ENCODE measurements at places on chromosomes 4 and X.

GRCh38 chr4:88858752-88859151 lies 161.1 kb upstream of the NAP1L5 start:
- DNase-seq = no peak

DNA sequence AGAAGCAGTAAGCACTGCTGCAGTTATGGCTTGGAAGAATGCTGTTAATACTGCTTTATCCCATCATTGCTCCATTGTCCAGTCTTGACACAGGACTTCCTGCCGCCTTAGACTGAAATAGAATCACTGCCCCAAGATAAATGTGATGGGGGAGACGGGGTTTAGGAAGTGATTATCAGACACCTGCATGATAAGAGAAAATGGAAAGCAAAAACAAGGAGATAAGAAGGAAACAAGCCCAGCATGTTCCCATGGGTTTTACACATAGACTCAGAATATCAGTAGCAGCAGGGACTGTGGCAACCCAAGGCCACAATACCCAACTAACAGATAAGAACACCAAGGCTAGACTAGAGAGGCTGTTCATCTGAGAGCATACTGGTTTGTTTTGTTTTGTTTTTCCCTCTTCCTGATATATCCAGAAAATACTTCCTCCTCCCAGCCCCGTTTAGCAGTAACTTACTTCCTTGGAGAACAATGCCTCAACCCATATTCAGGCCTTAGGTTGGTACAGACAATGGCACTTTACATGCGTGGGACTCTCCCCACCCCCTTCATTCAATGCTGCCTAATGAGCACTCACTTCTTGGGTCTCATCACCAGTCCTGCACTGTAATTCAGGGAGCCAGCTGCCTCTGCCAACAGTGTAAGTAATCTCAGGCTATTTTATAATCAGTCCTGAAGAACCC lies 232.6 kb downstream of the CBR4 start:
- no peak for DNase-seq

GRCh38 chr4:168449719-168450452 lies 30.4 kb downstream of the DDX60L start:
- no peak for DNase-seq

DNA sequence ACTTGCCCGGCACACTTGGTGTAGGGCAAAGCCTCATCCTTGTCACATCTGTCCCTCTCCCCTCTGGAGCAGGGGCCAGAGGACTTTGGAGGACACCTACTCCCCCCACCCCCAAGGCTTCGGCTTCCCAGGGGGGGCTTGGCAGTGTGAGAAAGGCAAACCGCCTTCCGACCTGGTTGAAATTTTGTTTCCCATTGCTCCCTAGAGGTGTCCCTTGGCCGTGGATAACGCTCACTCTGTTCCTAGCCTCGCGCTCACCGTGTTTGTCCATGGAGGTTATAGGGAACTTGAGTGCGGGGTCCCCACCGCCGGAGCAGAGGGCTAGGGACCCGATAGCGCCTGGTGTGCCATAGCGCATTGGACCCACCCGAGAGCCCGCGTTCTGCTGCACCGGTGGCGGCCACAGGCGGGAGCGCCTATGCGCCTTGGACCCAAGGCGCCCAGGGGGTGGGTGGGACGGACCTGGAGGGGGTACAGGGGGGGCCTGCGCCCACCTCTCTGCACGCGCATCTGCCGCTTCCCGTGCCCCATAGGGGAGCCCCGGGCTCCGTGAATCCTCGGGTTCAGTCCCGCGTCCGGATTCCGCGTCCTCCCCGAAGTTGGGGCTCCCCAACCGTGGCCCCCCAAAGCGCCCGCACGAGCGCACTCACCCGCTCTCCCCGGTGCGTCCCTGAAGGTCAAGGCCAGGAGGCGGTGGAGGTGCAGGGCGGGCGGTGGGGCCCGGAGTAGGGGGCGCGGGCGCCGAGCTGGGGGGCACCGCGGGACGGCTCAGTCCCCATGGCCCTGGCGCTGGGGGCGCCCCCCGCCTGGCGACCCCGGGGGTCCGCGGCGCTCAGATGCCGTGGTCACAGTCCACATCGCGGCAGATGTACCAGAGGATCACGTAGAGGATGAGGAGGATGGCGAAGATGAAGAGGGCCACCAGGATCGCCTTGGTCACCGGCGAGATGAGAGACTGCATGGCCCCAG lies 82.7 kb upstream of the DHRSX start:
- no peak for DNase-seq

DNA sequence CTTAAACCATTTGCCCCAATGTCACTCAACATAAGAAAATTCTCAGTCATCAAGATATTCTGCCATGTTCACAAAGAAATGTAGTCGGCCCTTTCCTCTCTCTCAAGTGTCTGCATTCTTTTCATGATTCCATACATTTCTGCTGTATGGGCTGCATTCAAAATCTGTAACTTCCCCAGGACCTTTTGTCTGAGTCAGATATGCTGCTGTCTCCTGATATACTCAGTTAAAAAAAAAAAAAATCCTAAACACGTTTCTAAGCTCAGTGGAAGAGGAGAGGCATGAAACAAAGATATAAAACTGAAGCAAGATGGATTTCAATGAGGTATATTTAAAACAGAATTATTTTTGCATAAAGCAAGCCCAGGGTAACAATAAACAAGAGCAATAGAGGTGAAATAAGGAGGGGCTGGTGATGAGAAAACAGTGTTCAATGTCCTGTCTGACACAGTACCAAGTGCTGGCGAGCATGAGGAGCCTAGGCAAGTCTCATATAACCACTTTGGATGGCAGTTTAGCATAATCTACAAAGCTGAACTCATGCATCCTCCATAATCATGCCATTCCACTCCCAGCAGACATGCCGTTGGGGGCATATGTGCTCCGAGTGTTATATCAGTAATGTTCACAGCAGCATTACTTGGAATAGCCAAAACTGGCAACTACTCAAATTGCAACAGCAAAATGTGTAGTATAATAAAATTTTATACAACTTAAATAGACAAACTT lies 76.7 kb downstream of the MANBA start:
- no peak for DNase-seq

DNA sequence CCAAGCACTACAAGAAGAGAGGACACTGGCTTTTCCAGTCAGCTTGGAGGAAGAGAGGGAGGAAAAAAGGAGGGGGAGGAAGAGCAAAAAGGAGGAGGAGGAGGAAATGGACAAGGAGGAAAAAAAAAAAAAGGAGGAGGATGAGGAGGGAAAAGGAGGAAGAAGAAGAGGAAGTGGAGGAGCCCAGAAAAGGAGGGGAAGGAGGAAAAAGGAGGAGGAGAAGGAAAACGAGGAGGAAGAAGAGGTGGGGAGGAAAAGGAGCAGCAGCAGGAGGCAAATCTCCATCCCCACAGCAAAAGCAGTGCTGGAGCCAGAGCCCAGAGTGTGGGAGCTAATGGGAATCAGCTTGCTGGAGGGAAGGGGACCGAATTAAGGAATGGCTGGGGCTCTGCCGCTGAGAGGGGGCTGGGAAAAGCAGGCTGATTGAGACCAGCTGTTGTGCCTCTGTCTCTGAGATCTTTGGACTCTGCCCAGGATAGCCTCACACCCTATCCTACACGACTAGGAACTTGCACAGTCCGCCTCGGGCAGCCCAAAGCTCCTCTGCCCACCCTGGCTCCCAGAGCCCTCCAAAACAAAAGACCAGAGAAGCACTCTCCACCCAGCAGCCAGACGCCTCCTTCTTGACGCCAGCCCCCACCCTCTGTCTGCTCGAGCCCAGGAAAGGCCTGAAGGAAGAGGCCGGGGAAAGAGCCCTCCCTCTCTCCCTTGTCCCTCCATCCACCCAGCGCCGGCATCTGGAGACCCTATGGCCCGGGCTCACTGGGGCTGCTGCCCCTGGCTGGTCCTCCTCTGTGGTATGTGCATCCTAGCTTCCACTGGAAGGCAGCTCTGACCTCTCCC lies at the start of gene XPNPEP2:
XPNPEP2 (plus strand) TSS at position 514 of the 843 bp plus-strand sequence; CDS start at position 749, 235 bp downstream.
- DNase-seq = no peak

DNA sequence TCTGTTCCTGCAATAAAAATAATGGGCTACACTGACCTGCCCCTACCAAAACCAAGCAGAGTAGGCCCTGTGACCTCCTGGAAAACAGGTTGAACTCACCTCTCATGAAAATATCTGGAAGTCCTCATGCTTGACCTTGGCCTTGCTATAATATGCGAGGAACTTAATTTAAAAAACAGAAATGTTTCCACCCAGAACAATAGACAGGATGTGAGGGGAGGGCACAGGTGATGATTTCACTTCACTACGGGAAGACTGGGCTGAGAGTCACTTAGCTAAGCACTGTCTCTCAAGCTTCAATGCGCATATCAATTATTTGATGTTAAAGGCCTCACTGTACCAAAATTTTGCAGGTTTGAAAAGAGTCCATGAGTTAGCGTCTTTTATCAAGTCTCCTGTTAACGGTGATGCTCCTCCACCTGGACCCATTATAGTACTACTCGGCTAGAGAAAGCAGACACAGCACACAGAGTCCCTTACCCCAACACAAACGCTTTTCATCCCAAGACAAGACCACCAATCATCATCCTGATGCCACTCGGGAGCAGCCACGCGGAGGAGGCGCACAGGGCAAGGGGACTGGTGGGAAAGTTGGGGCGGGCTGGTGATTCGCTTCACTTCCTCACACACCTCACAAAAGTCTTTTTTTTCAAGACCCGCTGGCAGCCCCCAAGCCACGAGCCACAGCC lies 25.9 kb downstream of the ZNF721 start:
- DNase-seq = no peak

- DNase-seq = no peak
These were observed 175.6 kb downstream of the PPP3CA start for GRCh38 chr4:101171747-101172146.

DNA sequence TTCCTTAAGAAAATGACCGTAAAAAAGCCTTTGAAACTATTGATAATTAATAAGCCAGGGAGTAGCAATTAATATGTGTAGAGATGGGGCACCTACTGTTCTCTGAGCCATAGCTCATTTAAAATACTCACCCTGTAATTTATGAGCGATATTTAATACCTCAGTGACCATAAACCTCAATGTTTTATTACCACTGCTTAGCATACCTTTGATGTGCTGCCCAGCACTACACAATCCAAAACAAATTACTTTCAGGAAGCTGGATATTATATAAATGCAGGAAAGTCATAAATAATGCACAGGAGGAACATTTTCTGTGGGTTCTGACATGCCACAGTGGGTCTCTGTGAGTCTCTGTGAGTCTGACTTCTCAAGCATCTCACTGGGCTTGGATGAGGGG lies 166.1 kb upstream of the RPL34 start:
- no peak for DNase-seq

DNA sequence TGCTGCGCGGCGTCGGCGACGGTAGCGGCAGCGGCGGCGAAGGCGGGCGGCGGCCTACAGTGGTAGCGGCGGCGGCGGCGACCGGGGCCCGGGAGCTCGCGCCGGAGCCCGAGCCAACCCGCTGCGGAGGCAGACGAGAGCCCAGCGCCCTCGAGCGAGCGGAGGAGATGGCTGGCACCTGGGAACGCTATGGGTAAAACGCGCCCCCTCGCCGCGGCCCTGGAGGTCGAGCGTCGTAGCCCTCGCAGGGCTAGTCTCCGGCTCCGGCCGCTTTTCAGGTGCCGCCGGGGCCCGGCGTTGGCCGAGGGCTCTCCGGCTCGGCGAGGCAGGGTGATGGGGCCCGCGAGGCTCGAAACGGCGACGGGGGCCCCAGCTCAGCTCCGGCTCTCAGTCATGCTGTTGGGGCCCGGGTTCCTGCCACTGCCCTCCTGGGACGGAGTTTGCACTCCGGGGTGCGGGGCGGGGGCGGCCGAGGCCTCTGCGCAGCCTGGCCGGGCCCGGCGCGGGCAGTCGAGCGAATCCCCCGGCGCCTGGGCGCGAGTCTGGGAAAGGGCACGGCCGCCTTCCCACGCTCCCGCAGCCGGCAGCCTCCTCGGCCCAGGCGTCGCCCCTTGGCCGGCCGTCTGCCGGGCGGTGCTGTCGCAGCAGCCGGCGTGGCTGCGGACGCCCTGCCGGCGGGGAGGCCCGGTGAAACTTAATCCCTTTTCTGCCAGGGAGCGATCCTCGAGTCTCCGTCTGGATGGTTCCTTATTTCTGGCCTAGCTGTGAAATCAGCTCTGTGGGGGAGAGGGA lies 768 bp downstream of the MID2 start:
- DNase-seq = no peak

DNA sequence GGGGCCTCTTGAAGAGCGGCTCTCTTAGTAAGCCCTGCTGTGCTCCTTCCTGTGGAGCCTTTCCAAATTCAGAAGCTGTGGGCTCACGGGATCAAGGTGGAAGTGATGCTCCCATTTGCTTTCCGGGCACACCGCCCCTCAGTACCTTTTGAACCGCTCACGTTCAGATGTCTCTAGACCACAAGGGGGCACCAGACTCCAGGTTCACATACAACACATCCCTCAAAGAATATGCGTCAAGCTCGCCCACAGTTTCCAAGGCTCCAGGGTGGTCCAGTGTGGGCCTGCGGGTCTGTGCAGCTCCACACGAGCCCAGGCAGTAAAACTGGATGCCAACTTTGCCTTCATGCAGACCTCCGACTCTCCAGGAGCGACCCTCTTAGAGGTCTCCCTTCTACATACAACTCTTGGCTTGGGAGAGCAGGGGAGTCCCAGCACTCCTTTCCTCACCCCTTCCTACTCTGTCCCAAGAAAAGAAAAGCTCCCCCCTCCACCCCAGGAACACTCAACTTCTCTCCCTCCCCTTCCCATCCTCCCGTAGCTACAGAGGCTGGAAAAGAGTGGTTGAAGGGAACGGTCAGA lies 11.0 kb downstream of the SUPT20HL1 start:
- peak; percentile 3 for DNase-seq

- DNase-seq = no peak
These were observed 181.1 kb upstream of the PRPS2 start for GRCh38 chrX:12610079-12610478.

GRCh38 chr4:118967393-118967792 lies 78.7 kb downstream of the SYNPO2 start:
- no peak for DNase-seq

DNA sequence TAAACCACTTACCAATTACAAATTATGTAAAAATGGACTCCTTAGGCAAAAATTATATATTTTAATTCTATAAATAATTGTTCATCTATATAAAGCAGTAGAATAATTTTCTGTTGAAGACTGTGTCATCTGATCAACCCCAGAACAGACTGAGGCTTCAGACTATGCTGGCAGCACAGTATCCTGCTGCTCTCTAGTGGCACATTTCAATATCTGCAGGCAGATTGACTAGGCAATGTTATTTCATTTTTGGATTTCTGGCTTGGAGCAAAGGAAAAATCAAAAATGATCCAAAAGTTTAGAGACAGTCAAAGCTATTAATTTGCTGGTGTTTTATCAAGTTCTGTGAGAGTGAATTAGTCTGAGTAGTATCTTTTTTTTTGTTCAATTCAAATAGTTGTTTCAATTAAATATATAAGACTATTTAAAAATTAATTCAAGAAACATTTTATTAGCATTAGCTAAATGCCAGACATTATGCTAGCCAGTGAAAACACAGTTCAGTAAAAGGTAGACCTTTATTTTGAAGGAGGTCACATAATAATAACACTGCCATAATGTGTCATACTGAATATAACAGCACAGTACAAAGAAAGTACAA lies 21.3 kb upstream of the SULT1E1 start:
- DNase-seq = no peak
